NCI-H1417 (cell line): ENCODE measurements at places on chromosomes 1 and 21.

- DNase-seq: peak; percentile 39
These were observed 28.1 kb downstream of the SHISA4 start for GRCh38 chr1:201916649-201917249.

DNA sequence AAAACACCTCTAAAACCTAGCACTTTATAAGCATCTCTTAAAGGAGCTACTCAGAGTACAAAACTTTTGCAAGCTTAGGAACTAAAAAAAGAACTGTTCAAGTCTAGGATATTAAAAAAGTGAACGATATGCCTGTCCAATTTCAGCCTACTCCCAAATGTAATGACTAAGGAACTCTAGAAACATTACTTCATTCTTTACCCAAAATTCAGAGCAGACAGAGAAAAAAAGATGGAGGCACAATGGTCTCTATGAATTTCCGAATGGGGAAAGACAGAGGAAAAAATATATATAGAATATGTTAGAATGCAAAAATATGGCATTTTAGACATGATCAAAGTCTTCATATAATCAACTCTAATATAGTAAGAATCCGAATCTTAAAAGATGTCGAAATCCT is 61.2 kb downstream of the TP53BP2 start:
- DNase-seq: no peak

GRCh38 chr1:69846267-69846666 is 278.5 kb downstream of the LRRC7 start:
- DNase-seq: peak; percentile 42

GRCh38 chr1:226034482-226034881 is 28.0 kb upstream of the H3-3A start:
- no peak for DNase-seq

DNA sequence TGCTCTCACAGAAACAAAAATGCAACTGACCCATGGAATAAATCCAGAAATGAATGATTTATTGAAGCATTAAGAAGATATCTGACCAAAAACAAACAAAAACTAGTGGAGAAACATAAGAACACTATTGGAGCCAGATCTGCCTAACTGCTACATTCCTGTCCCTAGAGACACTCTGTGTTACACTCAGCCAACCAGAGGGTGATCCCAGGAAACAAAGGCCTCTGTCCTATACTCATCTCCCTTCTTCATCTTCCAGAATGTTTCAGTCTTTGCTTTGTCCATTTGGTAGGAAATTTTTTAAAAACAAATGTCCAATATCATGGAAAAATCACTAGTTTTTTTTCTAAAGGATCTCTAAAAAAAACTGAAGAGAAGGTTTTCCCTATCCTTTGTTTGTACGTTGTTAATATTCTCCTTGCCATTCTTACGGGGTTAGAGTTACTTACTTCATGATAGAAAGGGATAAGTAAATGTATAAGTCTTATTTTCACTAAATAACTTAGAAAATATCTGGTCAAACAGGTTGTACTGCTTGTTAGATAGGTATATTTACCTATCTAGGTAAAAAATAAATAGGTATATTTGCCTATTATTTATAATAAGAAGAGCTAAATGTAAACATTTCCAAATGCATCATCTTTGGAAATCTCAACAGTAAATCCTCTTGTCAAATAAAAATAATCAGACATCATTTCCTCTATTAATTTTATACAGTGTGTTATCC is 59.1 kb downstream of the NME7 start:
- no peak for DNase-seq

DNA sequence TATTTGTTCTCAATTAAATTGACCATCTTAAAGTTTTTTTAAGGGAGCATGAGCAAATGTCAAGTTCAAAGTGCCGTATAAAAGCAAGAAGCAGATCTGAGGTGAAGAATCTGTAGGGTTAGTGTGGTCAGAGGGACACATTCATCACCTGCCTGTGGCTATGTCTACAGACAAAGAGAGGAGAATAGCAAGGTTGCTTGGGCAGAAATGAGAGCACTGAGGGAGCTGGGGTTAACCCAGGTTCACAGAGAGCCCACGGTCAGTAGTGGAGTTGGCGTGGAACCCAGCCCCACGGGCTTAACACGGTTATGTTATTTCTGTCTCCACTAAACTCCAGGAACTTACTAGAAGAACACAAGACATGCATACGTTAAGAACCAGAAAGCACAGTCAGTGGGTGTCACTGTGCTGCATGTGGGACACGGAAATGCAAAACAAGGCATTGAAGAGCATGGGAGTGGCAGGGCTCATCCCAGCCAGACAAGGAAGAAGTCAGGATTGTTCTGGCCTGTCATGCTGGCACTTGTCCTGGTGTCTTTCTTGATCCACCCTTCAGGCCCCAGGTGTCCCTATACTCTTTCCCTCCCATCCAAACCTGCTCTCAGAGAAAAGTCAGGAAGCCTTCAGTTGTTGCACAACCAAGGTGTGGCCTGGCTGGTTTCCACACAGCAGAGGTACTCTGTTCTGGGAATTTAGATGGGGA is 95.5 kb upstream of the IVNS1ABP start:
- peak; percentile 22 for DNase-seq

DNA sequence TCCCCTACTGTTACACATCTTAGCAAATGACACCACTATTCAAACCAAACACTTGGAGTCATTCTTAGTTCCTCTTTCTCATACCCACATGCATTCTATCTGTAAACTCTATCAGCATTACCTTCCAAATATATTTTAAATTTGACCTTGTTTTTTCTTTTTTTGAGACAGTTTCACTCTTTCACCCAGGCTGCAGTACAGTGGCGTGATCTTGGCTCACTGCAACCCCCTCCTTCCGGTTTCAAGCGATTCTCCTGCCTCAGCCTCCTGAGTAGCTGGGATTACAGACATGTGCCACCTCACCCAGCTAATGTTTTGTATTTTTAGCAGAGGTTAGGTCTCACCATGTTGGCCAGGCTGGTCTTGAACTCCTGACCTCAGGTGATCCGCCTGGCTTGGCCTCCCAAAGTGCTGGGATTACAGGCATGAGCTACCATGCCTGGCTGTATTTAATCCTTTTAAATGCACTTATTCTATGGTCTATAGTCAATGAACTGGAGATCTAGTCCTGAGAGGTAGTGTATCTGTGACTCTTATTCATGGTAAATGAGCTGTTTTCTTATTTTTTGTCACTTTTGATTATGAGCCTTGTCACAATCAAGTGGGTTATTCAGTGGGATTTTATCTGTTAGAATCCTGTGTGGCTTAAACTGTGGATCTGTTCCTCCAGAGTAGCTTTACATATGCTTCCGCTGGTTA is 73.1 kb downstream of the GATAD2B start:
- DNase-seq: no peak

GRCh38 chr1:220768126-220768601 is 18.5 kb upstream of the MTARC1 start:
- DNase-seq: no peak

DNA sequence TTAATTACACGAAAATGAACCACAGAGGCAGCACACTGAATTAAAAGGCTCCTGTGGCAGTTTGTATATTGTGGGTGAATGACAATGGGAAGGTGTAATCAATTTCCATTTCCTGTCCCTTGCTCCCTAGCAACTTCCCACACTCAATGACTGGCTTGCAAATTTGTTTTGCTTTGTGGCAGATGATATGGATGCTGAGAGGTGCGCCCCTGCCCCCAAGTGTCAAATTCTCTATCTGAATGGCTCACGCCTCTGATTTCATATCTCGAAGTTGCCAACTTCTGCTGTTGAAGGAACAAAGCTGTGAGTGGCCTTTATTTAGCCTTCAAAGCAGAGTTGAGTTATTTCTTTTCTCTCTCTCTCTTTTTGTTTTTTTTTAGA is 86.0 kb downstream of the FOXD2 start:
- no peak for DNase-seq

- DNase-seq: peak; percentile 60
These were observed 39.9 kb upstream of the AK4 start for GRCh38 chr1:65108025-65108642.

DNA sequence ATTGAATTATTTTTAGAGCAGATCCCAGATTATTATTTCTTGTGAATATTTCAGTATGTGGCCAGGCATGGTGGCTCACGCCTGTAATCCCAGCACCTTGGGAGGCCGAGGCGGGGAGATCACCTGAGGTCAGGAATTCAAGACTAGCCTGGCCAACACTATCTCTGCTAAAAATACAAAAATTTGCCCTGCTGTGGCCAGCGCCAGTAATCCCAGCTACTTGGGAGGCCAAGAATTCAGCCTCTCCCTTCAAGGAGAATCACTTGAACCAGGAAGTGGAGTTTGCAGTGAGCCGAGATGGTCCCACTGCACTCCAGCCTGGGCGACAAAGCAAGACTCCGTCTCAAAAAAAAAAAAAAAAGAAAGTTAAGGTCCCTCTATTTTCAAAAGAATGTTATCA is 4.3 kb downstream of the OSBPL9 start:
- no peak for DNase-seq

GRCh38 chr1:219062161-219062560 is 111.5 kb upstream of the LYPLAL1 start:
- DNase-seq: no peak

DNA sequence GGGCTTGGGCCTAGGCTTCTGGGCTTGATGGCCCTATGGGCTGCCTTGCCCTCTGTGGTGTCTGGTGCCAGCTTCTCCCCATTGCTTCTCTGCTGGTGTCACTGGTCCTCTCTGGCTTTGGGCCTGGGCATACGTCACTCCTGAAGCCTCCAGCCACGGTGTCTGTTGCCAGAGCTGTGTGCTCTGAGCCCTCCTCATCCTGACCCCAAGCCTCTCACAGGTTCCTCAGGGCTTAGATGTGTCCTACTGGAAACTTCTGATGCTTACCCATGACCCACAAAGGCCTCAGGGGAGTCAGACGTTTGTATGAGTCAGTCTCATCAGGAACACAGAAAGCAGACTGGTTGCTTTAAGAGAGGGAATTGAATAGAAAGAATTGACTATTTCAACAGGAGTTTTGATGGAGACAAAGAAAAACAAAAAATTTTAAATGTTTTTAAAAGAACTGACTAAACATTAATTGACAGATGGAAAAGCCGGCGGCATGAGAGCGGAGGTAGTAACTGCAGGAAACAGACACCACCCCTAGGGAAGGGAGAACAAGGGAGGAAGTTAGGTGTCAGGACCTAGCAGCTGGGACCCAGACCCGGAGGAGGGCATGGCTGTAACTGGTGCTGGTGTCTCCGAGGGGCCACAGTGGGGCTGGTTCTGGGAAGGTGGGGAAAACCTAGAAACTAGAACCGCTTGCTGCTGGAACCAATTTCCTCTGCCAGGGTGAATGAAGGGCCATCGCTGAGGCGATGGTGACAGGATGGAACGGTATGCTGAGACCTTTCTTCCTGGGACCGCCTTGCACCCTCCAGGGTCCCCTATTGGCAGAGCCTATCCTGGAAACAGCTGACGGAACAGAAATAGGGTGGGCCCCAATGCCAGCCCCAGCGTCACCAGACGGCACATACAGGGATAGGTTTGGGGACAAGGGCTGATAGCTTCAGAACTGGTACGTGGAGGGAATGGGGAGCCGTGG is 40.0 kb upstream of the CITED4 start:
- no peak for DNase-seq

- DNase-seq: peak; percentile 86
These were observed 11.9 kb upstream of the RXRG start for GRCh38 chr1:165456861-165457260.

DNA sequence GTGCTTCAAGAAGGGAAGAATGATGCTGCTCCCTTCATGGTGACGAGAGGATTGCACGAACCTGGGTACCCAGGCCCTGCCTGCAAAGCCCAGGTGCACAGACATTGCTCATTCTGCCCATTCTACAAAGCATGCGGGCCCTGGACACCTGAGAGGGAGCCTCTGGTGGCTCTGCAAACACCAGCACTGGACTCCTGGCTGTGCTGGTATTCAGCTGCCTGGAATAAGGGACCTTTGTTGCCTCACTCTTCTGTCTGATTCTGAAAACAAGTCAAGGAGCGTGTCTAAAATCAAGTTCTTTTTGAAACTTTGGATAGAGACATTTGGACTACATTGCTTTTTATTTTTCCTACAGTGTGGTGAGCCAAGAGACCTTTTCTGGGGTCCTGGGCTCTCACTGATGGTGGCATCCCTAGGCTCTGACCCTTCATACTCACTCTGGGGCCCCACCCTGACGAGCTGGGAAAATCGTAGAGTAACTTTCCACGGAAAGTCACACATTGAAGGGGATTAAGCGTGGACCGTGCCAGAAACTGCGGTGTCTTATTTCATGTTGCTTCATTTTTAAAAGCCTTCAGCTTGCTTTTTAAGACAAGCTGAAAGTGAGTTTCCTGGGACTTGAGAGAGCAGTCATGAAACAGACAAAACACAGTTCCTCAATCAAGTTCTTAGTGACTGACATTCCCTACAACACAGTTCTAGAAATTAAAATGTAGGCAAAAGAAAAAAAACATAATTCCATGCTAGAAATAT is 24.0 kb downstream of the ABCA4 start:
- DNase-seq: no peak

DNA sequence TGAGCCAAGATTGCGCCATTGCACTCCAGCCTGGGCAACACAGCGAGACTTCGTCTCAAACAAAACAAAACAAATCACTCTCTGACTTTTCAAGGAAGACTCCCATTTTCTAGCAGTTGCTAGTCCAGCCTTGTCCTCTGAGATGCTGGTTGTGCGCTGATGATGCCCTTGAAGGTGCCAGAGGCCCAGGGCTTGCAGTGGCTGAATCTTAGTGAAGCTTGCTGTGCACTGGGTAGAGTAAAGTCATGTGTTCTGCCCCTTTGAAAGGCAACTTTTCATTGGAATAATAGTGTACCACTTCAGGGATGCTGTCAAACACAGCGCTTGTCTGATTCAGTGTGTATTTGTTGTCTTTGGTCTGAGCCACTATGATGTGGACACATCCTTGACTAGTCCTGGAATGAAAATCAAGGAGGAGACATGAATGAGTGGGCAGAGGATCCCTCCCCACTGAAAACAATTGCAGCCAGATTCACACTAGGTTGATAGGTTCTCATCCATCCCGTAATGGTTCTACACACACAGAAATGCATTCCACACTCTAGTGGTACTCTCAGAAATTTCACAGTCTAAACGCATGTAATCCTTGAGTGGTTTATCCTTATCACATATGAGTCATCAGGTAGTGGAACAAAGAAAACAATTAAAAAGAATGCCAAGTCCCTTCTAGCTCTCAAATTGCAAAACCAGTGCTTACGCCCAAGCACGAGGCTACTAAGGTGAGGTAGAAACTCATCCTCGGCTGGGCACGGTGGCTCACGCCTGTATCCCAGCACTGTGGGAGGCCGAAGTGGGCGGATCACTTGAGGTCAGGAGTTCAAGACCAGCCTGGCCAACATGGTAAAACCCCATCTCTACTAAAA is 17.8 kb upstream of the TDRD10 start:
- peak; percentile 25 for DNase-seq

GRCh38 chr1:56915960-56916359 is 49.9 kb downstream of the C8B start:
- DNase-seq: no peak

DNA sequence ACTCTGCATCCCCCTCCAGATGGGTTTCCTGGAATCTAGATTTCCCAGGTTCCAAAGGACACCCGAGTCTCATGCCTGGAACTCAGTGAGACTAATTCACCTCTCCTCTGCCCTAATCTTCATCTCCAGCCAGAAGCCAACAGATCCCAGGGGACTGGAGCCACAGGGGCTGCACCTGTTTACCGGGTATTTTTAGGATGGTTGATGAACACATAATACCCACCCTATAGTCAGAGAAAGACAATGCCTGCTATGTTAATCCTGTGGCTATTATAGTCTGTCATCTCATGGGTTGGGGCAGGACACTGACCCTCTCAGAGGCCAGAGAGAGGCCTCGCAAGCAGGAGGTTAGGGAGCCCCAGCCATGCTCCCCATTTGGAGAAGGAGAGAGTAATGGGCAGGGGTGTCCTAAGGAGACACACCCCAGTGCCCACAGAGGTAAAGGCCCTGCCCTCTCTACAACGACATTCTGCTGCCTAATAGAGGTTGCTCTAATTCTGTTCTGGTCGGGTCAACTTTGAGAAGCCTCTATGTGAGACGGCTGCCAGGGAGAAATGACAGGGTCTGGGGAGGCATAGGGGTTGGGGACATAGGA is 1.0 kb upstream of the TNNI1 start:
- DNase-seq: no peak
